Tibial artery (tissue), 4 donors: ENCODE measurements at places on chromosomes 13 and 19.

DNA sequence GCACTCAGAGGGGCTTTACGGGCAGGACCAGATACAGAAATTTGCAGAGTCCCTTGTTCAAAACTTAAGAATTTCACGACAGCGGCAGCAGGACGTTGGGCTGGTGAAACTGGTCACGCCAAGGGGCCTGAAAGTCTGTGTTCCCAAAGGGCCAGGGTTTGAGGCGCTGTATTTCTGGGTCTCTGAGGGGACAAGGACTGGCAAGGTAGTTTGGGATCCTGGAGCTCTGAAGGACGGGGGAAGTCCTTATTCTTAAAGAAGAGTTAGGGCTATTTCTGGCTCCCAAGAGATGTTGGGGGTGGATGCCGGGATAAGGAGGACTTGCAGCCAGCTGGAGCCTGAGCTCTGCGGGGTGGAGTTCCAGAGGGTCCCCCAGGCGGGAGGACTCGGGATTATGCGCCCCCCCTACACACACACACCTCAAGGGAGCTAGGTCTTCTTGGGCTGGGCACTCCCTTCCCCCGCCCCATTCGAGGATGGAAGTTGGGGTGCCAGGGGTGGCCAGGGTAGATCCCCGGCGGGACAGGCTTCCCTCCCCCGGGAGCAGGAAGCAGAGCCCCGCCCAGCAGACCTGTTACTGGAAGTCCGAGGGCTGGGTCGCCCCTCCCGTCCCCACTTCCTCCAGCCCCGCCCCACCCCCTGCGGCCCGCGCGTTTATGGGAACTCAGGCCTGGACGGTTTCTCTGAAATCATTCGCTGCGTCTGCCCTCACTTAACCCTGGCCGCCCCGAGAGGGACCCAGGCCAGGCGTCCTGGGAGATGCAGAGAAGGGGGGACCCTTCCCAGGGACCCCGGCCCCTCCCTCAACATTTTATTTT lies 5.6 kb downstream of the BCL3 start:
- peak overlapping the region; percentile 76 for H3K27ac ChIP-seq
- H3K27me3 ChIP-seq: no peaks in the 10 kb centered on the region
- H3K36me3 ChIP-seq: no peaks in the 10 kb centered on the region
- peak; percentile 93 for DNase-seq

GRCh38 chr19:1472231-1473084 lies 6.6 kb downstream of the C19orf25 start:
- H3K36me3 ChIP-seq: peaks cover 30% of the 10 kb centered on the region
- H3K4me1 ChIP-seq: peaks cover 50% of the 10 kb centered on the region
- H3K27ac ChIP-seq: no peak overlapping the region
- DNase-seq: no peak
- H3K27me3 ChIP-seq: peaks cover 24% of the 10 kb centered on the region
- H3K4me3 ChIP-seq: no peak overlapping the region

DNA sequence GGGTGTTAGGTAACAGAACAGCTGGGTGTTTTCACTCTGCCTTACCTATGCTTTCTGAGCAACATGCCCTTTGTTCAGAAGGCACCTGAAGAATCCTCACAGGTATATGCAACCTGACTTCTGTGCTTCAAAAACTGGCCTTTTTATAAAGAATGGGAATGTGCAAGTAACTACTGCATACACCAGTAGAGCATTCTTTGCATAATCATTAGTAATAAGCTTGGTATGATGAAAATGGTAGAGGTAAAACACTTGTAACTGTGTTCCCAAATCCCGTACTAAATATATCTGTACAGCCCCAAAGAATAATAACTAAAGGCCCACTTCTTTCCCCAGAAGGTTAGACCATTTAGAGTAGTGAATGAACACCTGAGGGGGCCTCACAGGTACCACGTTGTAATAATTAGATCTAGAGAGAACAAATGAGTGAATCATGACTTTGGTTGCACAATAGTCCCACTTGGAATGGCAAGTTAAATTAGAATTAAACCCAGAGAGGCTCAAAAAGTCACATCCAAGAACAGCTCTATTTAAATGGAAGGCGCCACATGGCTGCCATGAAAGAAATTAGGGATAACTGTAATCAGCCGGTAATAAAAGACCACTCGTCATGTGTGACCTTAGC lies 413.9 kb downstream of the KLF12 start:
- H3K4me3 ChIP-seq: no peak overlapping the region
- H3K27me3 ChIP-seq: no peaks in the 10 kb centered on the region

- H3K4me1 ChIP-seq: no peaks in the 10 kb centered on the region
- H3K36me3 ChIP-seq: no peaks in the 10 kb centered on the region
These were observed 394.2 kb downstream of the FGF9 start for GRCh38 chr13:22064854-22065620.

GRCh38 chr13:44759384-44760360 lies 183.5 kb upstream of the TSC22D1 start:
- no peaks in the 10 kb centered on the region for H3K4me1 ChIP-seq
- no peaks in the 10 kb centered on the region for H3K27me3 ChIP-seq
- H3K36me3 ChIP-seq: no peaks in the 10 kb centered on the region

- no peak overlapping the region for H3K27ac ChIP-seq
- H3K4me1 ChIP-seq: no peaks in the 10 kb centered on the region
- peaks cover 6% of the 10 kb centered on the region for H3K36me3 ChIP-seq
- H3K4me3 ChIP-seq: no peak overlapping the region
- no peak for DNase-seq
These were observed 9.1 kb downstream of the LRFN3 start for GRCh38 chr19:35945121-35945790.

- no peaks in the 10 kb centered on the region for H3K4me1 ChIP-seq
- H3K4me3 ChIP-seq: no peak overlapping the region
- no peaks in the 10 kb centered on the region for H3K27me3 ChIP-seq
- H3K27ac ChIP-seq: no peak overlapping the region
These were observed 10.1 kb upstream of the TPRX2 start for GRCh38 chr19:47848823-47849473.

DNA sequence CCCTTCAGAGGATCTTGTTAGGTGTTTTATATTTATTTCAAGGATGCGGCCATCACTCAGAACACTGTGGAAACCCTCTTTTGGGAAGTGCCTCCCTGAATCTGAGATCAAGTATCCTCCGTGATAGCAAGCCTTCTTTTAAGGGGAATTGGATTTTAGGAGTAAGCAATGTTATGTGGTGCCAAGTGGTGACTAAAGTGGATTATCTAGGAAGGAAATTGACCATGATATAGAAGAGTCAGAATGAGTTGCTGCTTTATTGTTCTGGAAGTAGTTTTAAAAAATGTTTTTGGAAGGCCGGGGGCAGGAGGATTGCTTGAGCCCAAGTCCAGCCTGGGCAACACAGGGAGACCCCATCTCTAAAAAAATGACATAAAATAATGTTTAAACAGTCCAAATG lies 6.7 kb downstream of the ERCC5 start:
- H3K27me3 ChIP-seq: no peaks in the 10 kb centered on the region
- DNase-seq: no peak
- H3K36me3 ChIP-seq: peaks cover 42% of the 10 kb centered on the region
- H3K4me3 ChIP-seq: no peak overlapping the region
- no peak overlapping the region for H3K27ac ChIP-seq

GRCh38 chr13:100131863-100132574 lies 43.1 kb downstream of the PCCA start:
- H3K4me1 ChIP-seq: peaks cover 12% of the 10 kb centered on the region
- H3K36me3 ChIP-seq: no peaks in the 10 kb centered on the region
- no peak for DNase-seq
- no peak overlapping the region for H3K27ac ChIP-seq
- no peaks in the 10 kb centered on the region for H3K27me3 ChIP-seq
- no peak overlapping the region for H3K4me3 ChIP-seq

DNA sequence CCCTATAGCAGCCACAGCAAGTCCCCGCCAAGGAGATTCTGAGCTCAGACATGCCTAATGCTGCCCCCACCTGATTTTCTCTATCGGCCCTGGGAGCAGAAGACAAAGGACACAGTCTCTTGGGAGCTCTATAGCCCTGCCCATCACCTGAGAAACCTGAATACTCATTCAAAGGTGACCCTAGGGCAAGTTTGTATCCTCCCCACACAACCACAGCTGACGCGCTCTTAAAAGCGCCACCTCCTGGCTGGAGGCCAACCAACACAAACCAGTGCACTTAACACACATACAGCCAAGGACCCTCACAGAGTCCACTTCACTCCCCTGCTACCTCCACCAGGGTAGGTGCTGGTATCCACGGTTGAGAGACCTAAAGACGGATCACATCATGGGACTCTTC lies 8.8 kb upstream of the IGFL4 start:
- no peaks in the 10 kb centered on the region for H3K4me1 ChIP-seq
- H3K27me3 ChIP-seq: no peaks in the 10 kb centered on the region
- H3K4me3 ChIP-seq: no peak overlapping the region
- H3K27ac ChIP-seq: no peak overlapping the region
- no peaks in the 10 kb centered on the region for H3K36me3 ChIP-seq
- DNase-seq: no peak

DNA sequence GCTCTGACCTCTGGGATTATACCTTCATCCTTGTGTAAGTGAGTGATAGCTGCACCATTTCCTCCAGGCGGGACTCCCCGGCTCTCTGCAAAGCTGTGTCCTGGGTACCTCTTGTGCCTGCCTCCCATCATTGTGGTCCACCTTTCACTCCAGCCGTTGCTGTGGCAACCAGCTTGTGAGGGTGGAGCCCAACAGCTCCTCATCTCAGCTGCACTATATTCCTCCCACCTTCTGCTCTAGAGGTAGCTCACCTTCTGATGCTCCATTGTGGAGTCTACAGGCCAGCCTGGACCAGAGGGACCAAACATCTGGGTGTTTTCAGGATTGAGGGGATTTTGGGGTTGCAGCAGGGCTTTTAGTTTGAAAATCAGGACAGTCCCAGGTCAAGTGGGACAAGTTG lies 708.2 kb downstream of the UQCRFS1 start:
- H3K4me1 ChIP-seq: no peaks in the 10 kb centered on the region
- no peaks in the 10 kb centered on the region for H3K27me3 ChIP-seq
- H3K36me3 ChIP-seq: no peaks in the 10 kb centered on the region
- no peak overlapping the region for H3K4me3 ChIP-seq

GRCh38 chr13:81021284-81021840 lies 680.4 kb upstream of the SPRY2 start:
- no peak overlapping the region for H3K27ac ChIP-seq
- H3K36me3 ChIP-seq: no peaks in the 10 kb centered on the region
- no peaks in the 10 kb centered on the region for H3K27me3 ChIP-seq
- no peak overlapping the region for H3K4me3 ChIP-seq
- no peak for DNase-seq

- H3K27ac ChIP-seq: no peak overlapping the region
- H3K36me3 ChIP-seq: no peaks in the 10 kb centered on the region
These were observed 38.6 kb upstream of the ITM2B start for GRCh38 chr13:48194379-48194754.

DNA sequence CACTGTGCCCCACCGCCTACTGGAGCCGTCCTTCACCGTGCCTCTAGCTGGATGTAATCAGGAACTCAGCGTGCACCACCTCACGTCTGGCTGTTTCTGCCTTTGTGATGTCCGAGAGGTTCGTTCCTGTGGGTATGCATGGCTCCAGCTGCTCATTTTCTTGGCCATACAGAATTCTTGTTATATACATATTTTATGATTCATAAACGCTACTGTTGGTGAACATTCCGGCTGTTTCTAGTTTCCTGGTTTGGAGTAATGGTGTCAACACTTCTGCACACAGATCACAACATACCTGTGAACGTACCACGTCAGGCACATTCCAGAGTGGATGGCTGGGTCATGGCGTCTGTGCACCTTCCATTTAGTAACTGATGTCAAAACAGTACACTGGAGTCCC lies 14.6 kb downstream of the DCUN1D2 start:
- DNase-seq: no peak
- H3K4me3 ChIP-seq: no peak overlapping the region
- H3K4me1 ChIP-seq: no peaks in the 10 kb centered on the region
- H3K36me3 ChIP-seq: peaks cover 39% of the 10 kb centered on the region

DNA sequence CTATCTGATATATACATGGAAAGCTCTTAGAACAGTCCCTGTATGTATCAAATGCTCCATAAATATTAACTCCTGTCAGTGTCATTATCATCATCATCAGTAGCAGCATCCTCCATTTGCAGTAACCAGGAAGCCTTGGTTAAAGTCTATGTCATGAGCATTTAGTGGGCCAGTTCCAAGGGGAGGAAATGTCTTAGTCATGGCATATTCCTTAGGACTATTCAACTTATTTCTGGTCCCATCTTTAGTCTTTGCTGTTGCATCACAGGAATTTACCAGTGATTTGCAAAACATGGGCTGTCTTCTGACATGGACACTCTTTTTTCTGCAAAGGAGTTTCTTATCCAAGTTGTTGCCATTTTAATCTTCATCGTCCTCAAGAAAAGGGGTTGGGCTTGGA lies 98.4 kb downstream of the WDFY2 start:
- no peak for DNase-seq
- no peak overlapping the region for H3K4me3 ChIP-seq
- H3K27me3 ChIP-seq: no peaks in the 10 kb centered on the region
- no peaks in the 10 kb centered on the region for H3K36me3 ChIP-seq
- H3K27ac ChIP-seq: no peak overlapping the region

- no peaks in the 10 kb centered on the region for H3K4me1 ChIP-seq
- H3K27me3 ChIP-seq: no peaks in the 10 kb centered on the region
- H3K27ac ChIP-seq: no peak overlapping the region
- H3K4me3 ChIP-seq: no peak overlapping the region
- H3K36me3 ChIP-seq: no peaks in the 10 kb centered on the region
- no peak for DNase-seq
These were observed 515.8 kb downstream of the KLF12 start for GRCh38 chr13:73618275-73618865.

- no peaks in the 10 kb centered on the region for H3K4me1 ChIP-seq
- DNase-seq: no peak
- no peak overlapping the region for H3K4me3 ChIP-seq
- H3K36me3 ChIP-seq: no peaks in the 10 kb centered on the region
These were observed 60.2 kb upstream of the KL start for GRCh38 chr13:32955881-32956594.

GRCh38 chr13:66071608-66072007 lies 1158.5 kb downstream of the PCDH9 start:
- no peak overlapping the region for H3K4me3 ChIP-seq
- no peaks in the 10 kb centered on the region for H3K36me3 ChIP-seq
- no peaks in the 10 kb centered on the region for H3K4me1 ChIP-seq
- no peaks in the 10 kb centered on the region for H3K27me3 ChIP-seq
- no peak for DNase-seq

DNA sequence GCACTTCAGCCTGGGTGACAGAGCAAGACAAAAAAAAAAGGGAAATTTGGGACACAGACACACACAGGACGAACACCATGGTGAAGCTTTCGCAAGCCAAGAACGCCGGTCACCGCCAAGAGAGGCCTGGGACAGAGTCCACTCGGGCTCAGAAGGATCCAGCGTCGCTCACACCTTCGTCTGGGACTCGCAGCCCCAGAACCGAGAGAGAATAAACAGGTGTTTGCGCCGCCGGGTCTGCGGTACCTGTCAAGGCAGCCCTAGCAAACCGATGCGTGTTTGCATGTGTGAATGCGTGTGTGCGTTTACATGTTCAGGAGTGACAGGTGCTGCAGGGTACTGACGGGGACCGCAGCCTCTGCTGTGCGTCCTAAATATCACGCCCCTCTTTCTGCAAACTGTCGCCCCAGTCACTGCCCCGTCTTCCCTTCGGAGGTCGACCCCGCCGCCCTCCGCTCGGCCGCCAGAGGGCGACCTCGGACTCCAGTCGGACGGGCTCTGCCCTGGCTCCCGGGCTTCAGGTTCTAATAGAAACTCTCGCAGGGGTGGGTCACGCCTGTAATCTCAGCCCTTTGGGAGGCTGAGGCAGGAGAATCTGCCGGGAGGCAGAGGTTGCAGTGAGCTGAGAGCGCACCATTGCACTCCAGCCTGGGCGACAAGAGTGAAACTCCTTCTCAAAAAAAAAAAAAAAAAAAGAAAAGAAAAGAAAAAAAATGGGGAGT lies 11.8 kb upstream of the CSNK1G2 start:
- peak; percentile 76 for DNase-seq
- peaks cover 13% of the 10 kb centered on the region for H3K4me1 ChIP-seq
- no peak overlapping the region for H3K27ac ChIP-seq
- H3K36me3 ChIP-seq: peaks cover 6% of the 10 kb centered on the region
- peaks cover 30% of the 10 kb centered on the region for H3K27me3 ChIP-seq
- H3K4me3 ChIP-seq: peak overlapping the region; percentile 39

- no peak overlapping the region for H3K4me3 ChIP-seq
- DNase-seq: no peak
- peaks cover 26% of the 10 kb centered on the region for H3K27me3 ChIP-seq
These were observed 22.7 kb upstream of the POP4 start for GRCh38 chr19:29583196-29583999.
